ENCODE measurements at places on chromosomes 4 and X. TPM values are rescaled to one million over a fixed set of nuclear protein-coding genes. Genes with fewer than 3 reads are reported as not detected.

- no peaks in the 10 kb centered on the region for H3K36me3 ChIP-seq
- H3K4me1 ChIP-seq, result no peaks in the 10 kb centered on the region
- no peak for DNase-seq
- H3K27me3 ChIP-seq, result peaks cover 31% of the 10 kb centered on the region
- no peak overlapping the region for H3K27ac ChIP-seq
Measured at GRCh38 chr4:81031796-81032551, 1.5 kb downstream of the BMP3 start.

GRCh38 chr4:111633663-111634266, 511.5 kb upstream of the FAM241A start:
- H3K27me3 ChIP-seq, result no peaks in the 10 kb centered on the region
- no peak overlapping the region for H3K27ac ChIP-seq
- H3K36me3 ChIP-seq, result no peaks in the 10 kb centered on the region
- DNase-seq, result no peak

DNA sequence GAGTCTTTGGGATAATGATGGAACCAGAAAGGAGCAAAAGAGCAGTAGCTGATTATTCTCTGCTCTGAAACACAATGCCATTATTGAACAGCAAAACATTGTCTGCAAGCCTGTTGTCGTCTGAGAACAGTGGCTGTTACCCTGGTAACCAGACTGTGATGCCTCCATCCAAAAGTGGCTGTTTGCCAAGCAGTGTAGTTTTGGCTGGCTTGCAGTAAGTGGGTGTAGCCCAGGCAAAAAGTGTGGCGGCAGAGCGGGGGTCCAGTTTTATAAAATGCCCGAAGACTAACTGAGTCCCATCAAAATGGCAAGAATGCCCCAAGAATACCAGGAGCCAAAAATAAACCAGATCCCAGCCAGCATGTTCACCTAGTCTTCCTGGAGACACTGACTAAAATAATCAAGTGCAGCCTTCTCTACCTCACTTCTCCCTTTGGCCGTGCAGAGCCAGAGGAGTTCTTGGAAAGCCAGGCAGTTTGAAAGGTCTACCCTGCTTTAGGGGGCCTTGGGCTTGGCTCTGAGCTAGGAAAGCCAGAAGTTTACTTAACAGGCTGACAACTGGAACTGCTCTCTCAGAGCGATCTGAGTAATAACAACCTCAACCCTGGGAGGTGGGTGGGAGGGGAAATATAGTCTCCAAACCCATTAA, 2.6 kb downstream of the PLP1 start:
- DNase-seq, result no peak
- no peak overlapping the region for H3K4me3 ChIP-seq
- no peak overlapping the region for H3K27ac ChIP-seq
- no peaks in the 10 kb centered on the region for H3K4me1 ChIP-seq
- H3K36me3 ChIP-seq, result peaks cover 7% of the 10 kb centered on the region
- H3K27me3 ChIP-seq, result no peaks in the 10 kb centered on the region

GRCh38 chr4:8291701-8292477, 22.3 kb downstream of the HTRA3 start:
- no peak overlapping the region for H3K4me3 ChIP-seq
- no peak overlapping the region for H3K27ac ChIP-seq
- no peaks in the 10 kb centered on the region for H3K27me3 ChIP-seq
- DNase-seq, result no peak
- H3K36me3 ChIP-seq, result no peaks in the 10 kb centered on the region
- no peaks in the 10 kb centered on the region for H3K4me1 ChIP-seq

GRCh38 chr4:148030193-148030873, 298.4 kb downstream of the ARHGAP10 start:
- DNase-seq, result no peak
- no peaks in the 10 kb centered on the region for H3K36me3 ChIP-seq
- H3K27me3 ChIP-seq, result no peaks in the 10 kb centered on the region
- H3K4me3 ChIP-seq, result no peak overlapping the region

DNA sequence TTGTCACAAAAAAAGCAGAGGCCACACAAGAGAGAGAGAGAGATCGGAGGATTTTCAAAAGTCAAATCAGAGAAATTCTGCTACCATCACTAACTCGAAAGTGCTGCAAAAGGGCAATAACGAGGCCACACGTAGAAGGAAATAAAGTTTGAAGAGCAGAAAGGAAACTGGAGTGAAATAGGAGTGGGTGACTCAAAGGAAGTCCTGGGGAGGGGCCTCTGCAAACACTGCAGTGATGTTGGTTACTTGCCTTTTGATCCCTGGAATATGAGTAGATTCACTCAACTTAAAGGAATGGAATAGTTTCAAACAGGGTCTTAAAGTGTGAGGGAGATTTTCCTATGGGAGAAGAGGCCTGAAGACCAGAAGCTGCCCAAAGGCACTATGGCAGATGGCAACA, 663.4 kb upstream of the LCORL start:
- no peaks in the 10 kb centered on the region for H3K36me3 ChIP-seq
- no peak for DNase-seq
- H3K27ac ChIP-seq, result no peak overlapping the region
- H3K4me3 ChIP-seq, result no peak overlapping the region
- no peaks in the 10 kb centered on the region for H3K27me3 ChIP-seq
- H3K4me1 ChIP-seq, result peaks cover 5% of the 10 kb centered on the region

GRCh38 chr4:98720871-98721480, 62.6 kb upstream of the TSPAN5 start:
- no peak overlapping the region for H3K4me3 ChIP-seq
- H3K27ac ChIP-seq, result no peak overlapping the region
- H3K4me1 ChIP-seq, result no peaks in the 10 kb centered on the region

GRCh38 chr4:6771229-6771671, 11.3 kb upstream of the KIAA0232 start:
- H3K4me1 ChIP-seq, result peaks cover 3% of the 10 kb centered on the region
- H3K27ac ChIP-seq, result no peak overlapping the region
- H3K36me3 ChIP-seq, result no peaks in the 10 kb centered on the region
- no peak for DNase-seq

- no peaks in the 10 kb centered on the region for H3K27me3 ChIP-seq
- H3K27ac ChIP-seq, result no peak overlapping the region
Measured at GRCh38 chr4:160498211-160498610, 1395.3 kb downstream of the RAPGEF2 start.

YY2 gene
- 1.5 TPM for total RNA-seq

TREX2 gene
- 0.69 TPM for total RNA-seq

DCAF4L1 gene
- total RNA-seq, result 0.17 TPM

CXXC4 gene
- total RNA-seq, result 1.8 TPM

TLR3 gene
- total RNA-seq, result 2.0 TPM

AMER1 gene
- 9.4 TPM for total RNA-seq

IL13RA1 gene
- 8.6 TPM for total RNA-seq
